ENCODE measurements at places on chromosomes 7 and 10.

- no peak for DNase-seq
These were observed 77.5 kb downstream of the AFAP1L2 start for GRCh38 chr10:114326795-114327194.

GRCh38 chr7:95906851-95907250, 134.5 kb downstream of the DYNC1I1 start:
- no peak for DNase-seq

DNA sequence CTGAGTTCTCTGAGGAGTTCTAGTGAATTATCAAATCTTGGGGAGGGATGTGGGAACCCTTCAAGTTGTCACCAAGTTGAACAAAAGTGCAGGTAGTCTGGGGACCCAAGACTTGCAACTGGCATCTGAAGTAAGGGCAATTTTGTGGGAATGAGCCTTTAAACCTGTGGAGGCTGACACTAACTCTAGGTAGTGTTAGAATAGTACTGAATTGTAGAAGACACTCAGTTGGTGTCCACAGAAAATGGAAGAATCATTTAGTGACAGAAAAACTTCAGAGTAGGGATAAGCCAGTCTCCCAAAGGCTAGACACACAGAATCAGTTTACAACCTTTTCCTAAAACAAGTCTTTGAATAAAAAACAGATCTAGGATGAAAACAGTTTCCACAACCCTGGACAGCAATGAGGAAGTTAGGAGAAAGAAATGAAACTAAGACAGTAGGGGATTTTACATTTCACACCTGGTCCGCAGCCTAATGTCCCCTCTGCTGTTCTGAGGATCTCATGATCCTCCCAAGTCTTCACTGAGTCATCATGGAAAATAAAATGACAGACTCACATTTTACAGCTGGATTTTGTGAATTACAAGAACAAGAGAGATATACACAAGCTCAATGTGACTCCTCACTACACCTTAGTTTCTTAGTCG, 23.0 kb upstream of the ING3 start:
- DNase-seq: no peak

- DNase-seq: no peak
These were observed 39.8 kb downstream of the GNA12 start for GRCh38 chr7:2804227-2804763.

DNA sequence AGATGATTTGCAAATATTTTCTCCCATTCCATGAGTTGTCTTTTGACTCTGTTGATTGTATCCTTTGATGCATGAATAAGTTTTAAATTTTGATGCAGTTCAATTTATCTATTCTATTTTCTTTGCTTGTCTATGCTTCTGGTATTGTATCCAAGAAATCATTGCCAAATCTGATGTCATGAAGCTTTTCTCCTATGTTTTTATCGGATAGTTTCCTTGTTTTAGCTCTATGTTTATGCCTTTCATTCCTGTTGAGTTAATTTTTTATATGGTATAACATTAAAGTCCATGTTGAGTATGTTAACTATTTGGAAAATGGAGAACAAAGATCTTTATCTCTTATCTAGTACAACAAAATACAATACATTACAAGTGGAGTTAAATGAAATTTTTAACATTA, 27.6 kb upstream of the VPS41 start:
- no peak for DNase-seq

- DNase-seq: no peak
These were observed 39.9 kb upstream of the FGL2 start for GRCh38 chr7:77239471-77239870.

DNA sequence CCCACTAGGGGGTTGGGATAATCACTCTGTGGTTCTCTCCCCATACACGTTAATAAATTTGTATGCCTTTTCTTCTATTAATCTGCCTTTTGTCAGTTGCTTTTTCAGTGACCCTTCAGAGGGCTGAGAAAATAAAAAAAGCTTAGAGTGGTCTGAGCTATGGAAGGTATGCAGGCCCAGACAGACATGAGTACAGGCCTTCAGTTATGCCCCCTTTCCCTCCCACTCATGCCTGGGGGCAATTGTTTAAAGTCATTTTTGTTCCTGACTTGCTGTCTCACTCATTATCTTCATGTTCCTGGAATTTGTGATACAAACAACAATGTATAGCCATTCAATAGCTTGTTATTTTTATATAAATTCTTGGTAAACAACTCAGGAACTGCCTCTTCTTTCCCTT, 170.8 kb downstream of the AKR1D1 start:
- no peak for DNase-seq

DNA sequence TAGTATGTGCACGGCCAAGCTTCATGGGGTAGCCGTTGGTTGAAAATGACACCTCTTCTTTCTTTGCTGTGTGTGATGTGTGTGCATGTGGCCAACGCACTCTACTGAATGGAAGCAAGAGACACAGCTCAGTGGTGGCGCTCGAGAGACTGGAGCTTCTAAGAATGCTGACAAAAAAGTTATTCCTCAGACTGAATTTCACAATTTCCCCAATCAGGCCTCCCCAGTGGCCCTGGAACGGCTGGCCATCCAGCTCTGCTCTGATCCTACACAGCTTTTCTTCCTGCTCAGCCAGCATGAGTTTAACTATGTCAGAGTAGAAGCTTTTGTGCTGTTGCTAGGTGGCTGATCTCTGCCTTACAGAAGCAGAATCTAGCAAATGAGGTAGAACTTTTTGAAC, 186.7 kb upstream of the PLXDC2 start:
- DNase-seq: no peak

DNA sequence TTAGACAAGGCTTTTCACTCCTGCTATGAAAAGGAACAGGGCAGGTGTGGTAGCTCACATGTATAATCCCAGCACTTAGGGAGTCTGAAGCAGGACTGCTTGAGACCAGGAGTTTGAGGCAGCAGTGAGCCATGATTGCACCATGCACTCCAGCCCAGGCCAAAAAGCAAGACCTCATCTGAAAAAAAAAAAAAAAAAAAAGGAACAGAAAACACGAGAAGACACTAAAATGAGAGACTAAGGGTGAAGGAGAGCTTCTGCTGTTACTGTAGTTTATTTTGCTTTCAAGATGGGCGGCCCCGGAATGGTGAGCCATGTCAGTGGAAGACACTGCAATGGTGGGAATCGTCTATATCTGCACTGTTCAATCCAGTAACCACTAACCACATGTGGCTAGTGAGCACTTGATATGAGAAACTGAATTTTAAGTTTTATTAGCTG, 9.9 kb downstream of the PIP4K2A start:
- no peak for DNase-seq

Measured in effector memory CD8-positive, alpha-beta T cell (primary cell).